Germinal center (tissue), 1 donor: ENCODE measurements at places on chromosomes 16 and 17.
A peak's percentile ranks its signal among the peaks of the same experiment; 100 is the strongest.

DNA sequence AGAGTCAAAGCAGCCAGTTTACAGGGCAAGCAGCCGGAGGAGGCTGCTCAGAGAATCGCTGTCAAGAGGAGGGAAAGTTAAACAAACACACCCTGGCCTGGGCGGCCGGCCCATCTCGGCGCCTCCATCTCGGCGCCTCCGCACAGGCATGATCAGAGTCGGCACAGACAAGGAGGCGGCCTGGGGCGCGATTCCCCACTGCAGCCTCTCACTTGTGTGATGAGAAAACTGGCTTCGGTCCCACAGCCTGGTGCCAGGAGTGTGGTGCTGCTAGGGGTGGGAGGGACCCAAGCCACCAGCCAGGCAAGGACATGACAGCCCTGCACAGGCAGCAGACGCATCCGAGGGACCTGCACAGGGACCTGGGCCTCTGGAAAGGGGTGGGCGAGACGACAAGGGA lies 17.7 kb downstream of the SLC38A10 start:
- DNase-seq: no peak

DNA sequence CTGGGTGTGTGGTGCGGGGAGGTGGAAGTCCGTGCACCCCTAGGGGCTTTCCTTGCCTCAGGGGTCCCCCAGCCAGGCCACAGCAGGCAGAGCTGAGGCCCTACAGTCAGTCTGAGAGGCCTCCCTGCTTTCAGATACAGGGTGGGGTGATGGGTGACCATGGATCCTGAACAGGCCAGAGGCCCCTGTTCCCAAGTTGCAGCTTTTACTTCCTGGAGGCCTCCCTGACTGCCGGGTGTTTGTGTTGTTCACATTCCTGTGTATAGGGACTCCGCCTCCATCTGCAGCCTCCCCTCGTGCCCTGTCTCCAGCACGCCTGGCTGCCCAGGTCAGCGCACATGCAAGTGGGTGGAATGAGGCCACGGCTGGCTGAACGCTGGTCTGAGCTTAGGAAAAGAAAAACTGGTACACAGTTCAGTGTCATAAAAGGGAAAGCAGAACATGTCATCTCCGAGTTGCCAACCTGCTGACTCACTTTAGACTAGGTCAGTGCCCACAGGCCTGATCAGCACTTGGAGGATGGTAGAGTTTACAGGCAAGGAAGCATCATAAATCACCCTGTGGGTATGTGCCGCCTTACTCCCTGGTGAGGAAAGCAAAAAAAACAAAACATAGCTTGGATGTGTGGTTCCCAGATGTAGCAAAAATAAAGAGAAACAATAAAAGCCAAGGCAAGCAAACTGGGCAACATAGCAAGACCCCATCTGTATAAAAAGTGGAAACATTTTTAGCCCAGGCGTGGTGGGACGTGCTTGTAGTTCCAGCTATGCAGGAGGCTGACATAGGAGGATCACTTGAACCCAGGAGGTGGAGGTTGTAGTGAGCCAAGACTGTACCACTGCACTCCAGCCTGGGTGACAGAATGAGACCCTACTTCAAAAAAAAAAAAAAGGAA lies 6.2 kb upstream of the SLC7A6 start:
- no peak for DNase-seq

DNA sequence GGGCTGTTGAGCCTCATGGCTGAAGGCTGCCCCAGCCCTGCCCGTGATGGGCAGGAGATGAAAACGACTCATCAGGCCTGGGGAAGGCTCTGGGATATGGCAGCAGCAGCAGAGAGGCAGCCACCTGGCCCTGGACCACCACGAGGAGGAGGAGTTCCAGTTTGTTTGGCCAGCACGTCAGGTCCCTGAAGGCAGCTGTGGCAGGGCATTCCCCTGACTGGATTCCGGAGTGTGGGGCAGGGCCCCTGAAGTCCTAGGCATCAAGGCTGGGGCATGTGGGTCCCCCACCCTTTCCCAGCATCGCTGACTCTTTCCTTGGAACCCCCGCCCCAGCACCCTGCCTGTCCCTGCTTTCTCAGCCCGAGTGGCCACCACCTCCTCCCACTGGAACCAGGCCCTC lies 197.4 kb downstream of the ZNF423 start:
- DNase-seq: no peak

DNA sequence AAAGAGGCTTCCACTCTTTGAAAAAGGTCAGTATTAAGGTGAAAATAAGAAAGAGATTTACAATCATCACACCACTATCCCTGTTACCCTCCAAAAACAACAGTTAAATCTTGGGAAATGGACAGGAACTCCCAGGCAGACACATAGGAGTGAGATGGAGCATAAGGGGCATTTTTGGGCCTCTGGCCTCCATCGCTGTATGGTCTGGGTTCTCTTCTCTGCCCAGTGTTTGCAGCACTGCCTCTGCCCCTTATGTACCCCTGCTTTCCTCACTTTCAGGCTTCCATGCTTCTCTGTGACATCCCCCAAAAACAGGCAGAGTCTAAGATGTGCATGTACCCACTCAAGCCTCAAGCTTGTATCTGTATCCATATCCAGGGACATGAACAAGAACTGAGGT lies 630 bp upstream of the HOXB2 start:
- DNase-seq: no peak

- no peak for DNase-seq
These were observed 71.3 kb downstream of the SMG6 start for GRCh38 chr17:2232244-2232638.

- no peak for DNase-seq
These were observed 10.4 kb downstream of the IFT140 start for GRCh38 chr16:1601489-1601888.

DNA sequence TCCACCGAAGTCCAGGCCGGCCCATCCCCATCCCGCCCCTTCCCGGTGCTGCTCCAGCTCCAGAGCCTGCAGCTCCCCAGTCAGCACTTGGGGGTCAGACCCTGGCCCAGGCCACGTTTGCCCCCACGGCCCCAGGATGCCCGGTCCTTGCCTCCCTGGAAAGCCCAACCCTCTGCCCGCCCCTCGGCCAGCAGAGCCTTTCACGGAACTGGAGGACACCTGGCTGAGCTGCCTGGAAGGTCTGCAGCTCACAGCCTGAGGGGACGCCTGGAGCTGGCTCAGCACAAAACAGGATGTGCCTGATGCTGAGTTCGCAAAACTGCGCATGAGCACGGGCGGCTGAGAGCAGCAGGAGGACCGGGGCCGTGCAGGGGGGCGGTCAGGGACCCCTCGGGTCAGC lies 29.7 kb upstream of the SSTR5 start:
- DNase-seq: no peak

- peak; percentile 2 for DNase-seq
These were observed 146.1 kb upstream of the TOM1L1 start for GRCh38 chr17:54754560-54754959.

- no peak for DNase-seq
These were observed 8.5 kb downstream of the PRMT7 start for GRCh38 chr16:68319185-68319908.

- peak; percentile 14 for DNase-seq
These were observed 862 bp upstream of the GDE1 start for GRCh38 chr16:19522760-19523159.

- DNase-seq: peak; percentile 40
These were observed 108.0 kb downstream of the CCDC182 start for GRCh38 chr17:57636985-57637665.

GRCh38 chr16:1460602-1461138 lies 14.2 kb downstream of the CLCN7 start:
- DNase-seq: no peak

- no peak for DNase-seq
These were observed 27.7 kb downstream of the TPSG1 start for GRCh38 chr16:1197237-1197866.

DNA sequence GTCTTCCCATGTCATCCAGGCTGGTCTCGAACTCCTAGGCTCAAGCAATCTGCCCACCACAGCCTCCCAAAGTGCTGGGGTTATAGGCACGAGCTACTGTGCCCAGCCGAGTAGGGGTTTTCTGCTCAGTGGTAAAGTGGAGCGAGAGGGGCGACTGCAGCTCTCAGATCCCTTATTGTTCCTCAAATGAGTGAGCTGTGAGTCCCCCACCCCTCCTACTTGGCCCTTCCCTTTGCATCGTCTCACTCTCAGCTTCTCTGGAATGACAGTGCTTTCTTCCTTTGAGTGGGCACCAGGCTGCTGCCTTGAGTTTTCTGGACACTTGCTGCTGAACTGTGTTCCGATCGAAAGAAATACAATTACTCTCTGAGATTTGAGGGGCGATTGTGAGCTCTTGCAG lies 63.5 kb downstream of the MSI2 start:
- DNase-seq: no peak

DNA sequence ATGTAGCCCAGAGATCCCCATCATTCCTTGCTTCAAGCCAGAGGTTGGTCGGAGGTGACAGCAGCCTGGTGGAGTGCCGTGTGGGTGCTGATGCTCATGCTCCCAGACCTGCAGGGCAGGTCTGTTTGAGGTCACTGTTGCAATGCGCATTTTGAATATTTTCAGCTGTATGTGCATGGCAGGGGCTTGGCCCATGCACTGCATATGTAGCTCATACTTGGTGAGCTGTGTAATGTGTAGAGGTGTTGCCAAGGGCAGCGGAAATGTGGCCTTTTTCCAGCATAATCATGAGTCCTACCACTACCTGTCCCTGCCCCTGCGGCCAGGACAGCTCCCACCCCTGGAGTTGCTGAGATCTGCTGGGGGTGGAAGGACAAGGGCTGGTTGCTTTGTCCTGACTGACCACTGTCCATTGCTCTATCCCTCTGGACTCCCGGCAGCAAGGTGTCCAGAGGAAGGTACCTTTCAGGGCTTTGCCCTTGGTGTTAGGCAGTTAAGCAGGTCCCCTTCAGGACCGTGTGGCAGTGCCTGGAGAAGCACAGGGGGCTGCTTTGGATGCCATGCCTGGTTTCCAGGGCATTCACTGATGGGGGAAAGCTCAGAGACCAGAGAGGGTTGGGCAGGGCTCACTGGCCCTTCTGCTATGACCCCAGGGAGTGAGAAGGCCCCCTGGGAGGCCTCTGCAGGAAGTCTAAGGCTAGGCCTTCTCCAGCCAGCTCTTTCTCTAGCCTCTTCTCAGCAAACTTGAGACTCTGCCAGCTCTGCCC lies 215.2 kb downstream of the NTN1 start:
- DNase-seq: no peak

GRCh38 chr17:57858838-57859237 lies 9.0 kb upstream of the MRPS23 start:
- DNase-seq: no peak

- DNase-seq: peak; percentile 84
These were observed 51.6 kb downstream of the NT5M start for GRCh38 chr17:17354560-17355349.

- DNase-seq: no peak
These were observed 137.2 kb downstream of the SNX29 start for GRCh38 chr16:12113523-12114345.

- no peak for DNase-seq
These were observed 471.8 kb downstream of the CDH13 start for GRCh38 chr16:83098536-83098935.

- no peak for DNase-seq
These were observed 42.3 kb downstream of the CRLF3 start for GRCh38 chr17:30782206-30782605.

GRCh38 chr16:6732166-6732565 lies 600.5 kb upstream of the RBFOX1 start:
- DNase-seq: no peak

GRCh38 chr16:24525970-24526559 lies 13.3 kb upstream of the RBBP6 start:
- no peak for DNase-seq

DNA sequence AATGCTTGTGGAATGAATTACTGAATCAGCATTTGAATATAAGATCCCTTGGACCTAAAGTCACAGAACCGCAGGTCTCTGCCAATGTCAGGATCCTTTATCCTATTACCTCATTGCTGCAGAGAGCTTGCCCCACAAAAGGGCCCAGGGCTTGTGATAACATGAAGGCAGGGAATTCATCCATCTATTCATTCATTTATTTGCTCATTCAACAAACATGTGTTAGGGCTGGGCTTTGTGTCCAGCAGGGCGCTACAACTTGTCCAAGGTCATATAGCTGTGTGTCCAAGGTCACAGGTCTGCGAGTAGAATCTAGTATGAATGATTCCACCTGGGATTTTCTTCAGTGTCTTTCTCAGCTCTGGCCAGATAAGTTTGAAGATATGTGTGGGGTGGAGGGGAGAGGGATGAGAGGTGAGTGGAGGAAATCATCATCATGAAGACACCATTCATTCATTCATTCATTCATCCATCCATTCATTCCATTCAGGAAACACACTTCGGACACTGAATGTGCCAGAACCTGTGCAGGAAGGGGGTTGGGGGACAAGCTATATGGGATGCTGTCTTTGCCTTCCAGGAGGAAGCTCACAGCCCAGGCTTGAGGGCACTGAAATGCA lies 1.3 kb upstream of the UNC45B start:
- DNase-seq: no peak

- DNase-seq: no peak
These were observed 2.6 kb downstream of the SYNGR2 start for GRCh38 chr17:78170692-78171590.

- DNase-seq: no peak
These were observed 318.7 kb upstream of the RBFOX1 start for GRCh38 chr16:7013990-7014389.

DNA sequence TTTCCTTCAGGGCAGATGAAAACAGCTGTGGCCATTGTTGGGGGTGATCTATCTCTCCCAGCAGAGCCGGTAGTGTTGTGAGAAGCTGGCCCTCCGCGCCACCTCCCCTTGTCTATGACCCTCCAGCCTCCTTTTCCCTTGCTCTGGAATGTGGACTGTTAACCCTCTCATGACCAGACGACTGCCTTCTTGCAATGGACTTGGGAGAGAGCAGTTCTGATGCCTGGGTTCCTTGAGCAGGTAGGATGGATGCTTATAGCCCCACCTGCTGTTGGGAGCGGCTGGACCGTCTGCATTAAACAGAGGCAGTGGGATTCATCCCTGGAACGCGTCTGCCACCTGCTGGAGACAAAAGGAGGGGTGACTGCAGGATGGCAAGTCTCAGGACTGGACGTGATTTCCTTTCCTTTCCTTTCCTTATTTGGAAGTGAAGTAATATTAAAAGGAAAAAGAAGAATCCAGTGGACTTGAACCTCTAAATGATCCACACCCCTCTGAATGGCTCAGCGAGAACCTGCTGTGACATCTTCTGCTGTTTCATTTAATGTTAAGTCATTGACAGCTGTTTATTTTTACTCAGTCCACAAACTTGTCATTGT lies 1.8 kb upstream of the SOST start:
- DNase-seq: peak; percentile 85

DNA sequence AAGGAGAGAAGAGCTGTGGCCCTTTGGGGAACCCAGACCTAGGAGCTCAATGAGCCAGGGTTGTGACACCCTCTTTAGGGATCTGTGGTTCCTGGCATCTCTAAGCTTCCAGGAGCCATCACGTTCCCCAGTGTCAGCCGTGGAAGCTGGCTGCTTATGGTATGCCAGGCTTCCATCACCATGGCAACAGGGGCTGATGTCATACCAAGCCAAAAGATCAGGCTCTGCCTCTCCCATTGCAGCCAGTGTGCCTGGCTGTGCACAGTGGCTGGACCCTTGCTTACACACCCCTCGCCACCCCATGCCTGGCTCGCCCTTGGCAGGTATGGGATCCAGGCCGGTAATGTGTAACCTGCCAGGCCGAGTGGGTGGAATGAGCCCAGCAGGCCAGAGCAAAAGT lies 91.1 kb downstream of the SSH2 start:
- DNase-seq: no peak

GRCh38 chr17:33140413-33141099 lies 148.9 kb downstream of the SPACA3 start:
- DNase-seq: no peak

GRCh38 chr16:53056392-53056881 lies 1.6 kb downstream of the CHD9 start:
- DNase-seq: no peak
